ENCODE measurements at places on chromosomes 3 and 15. TPM values are rescaled to one million over a fixed set of nuclear protein-coding genes. Genes with fewer than 3 reads are reported as not detected.
A peak's percentile ranks its signal among the peaks of the same experiment; 100 is the strongest.

DNA sequence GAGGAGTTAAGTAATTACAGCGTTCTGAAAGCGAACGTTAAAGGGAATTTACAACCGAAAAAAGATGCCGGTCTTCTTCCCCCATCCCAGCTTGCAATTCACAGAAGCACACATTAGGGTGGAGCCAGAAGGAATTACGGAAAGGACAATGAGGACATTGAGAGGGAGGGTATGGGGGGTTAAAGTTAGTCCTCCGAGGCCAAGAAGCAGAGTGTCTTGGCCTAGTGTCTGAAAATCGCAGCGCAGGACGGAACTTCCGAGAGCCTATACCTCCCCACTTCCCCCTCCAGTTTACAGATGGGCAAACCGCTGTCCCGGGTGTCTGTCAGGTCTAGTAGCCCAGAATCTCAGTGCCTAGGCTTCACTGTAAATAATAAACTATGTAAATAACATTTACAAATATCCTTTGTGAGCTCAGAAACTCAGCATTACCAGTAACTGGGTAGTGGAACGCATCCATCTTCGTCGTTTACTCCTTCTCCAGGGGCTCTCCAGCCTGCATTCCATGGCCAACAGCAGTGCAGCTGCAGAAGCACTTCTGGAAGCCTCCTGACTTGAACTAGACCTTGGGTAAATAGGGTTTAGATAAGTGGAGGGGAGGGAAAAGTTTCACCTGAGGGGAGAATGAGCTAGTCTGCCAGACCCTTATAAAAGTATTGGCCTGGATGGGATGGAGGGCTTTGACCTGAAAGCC lies 922 bp downstream of the ADPRH start:
- peaks cover 3% of the 10 kb centered on the region for H3K27me3 ChIP-seq
- peak overlapping the region; percentile 39 for H3K4me3 ChIP-seq
- no peaks in the 10 kb centered on the region for H3K4me1 ChIP-seq
- H3K27ac ChIP-seq = no peak overlapping the region
- H3K36me3 ChIP-seq = no peaks in the 10 kb centered on the region
- no peak for DNase-seq

FAM174B gene
- polyA plus RNA-seq = 0.56 TPM

GRCh38 chr3:98680723-98681122 lies 82.4 kb upstream of the ST3GAL6 start:
- no peaks in the 10 kb centered on the region for H3K4me1 ChIP-seq

GRCh38 chr3:54968546-54969172 lies 40.8 kb upstream of the LRTM1 start:
- no peak overlapping the region for H3K4me3 ChIP-seq
- no peaks in the 10 kb centered on the region for H3K27me3 ChIP-seq
- H3K4me1 ChIP-seq = peaks cover 33% of the 10 kb centered on the region
- H3K27ac ChIP-seq = peak overlapping the region; percentile 64
- DNase-seq = peak; percentile 91

CSK gene
- polyA plus RNA-seq = 54.0 TPM

Measured in IMR-90 (cell line).